GM04504 (cell line): ENCODE measurements at places on chromosomes 5 and 9.

- no peak for DNase-seq
Measured at GRCh38 chr5:83645936-83646335, 74.7 kb downstream of the HAPLN1 start.

DNA sequence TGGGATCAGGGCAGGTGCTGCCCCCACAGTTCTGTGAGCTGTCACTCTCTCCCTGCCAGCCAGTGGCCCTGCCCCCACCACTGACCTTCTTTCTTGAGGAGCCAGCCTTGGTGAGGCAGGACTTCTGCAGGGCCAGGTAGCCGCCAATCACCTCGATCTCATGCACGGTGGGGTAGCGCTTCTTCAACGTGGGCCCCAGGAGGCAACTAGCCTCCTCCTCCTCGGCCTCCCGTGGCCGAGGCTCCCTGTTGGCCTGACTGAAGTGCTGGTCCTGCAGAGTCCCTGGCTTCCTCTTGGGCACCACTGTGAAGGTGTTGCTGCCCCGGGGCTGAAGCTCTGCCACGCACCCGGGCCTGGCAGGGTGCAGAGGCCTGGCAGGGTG, 1.6 kb downstream of the TPRN start:
- no peak for DNase-seq

DNA sequence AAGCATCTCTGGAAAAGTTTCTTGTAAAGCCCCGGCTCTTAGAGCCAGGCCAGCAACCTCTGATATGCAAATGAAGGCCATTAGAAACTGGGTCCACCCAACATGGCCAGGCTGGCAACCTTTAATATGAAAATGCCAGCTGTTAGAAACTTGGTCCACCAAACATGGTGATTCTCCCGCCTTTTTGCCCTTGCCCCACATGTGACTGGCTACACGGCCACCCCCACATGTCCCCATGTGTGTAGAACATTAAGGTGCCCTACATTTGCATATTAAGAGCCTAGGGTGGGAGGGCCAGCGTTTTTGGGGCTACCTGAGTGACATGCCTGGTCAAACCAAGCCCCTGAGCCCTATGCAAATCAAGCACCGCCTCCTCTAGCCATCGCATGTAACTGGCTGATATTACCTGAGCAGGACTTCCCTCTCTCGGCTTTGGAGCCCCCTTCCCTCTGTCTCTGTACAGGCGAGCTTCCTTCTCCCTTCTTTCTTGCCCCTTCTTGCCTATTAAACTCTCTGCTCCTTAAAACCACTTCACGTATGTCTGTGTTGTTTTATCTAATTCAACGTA, 39.0 kb downstream of the S100Z start:
- no peak for DNase-seq

GRCh38 chr5:169765176-169765996, 128.3 kb downstream of the DOCK2 start:
- DNase-seq = no peak

GRCh38 chr5:6496207-6496584, 47.5 kb downstream of the UBE2QL1 start:
- DNase-seq = no peak

- no peak for DNase-seq
Measured at GRCh38 chr5:86757824-86758223, 140.1 kb downstream of the COX7C start.

- DNase-seq = no peak
Measured at GRCh38 chr5:180140079-180140554, 68.6 kb upstream of the RNF130 start.

DNA sequence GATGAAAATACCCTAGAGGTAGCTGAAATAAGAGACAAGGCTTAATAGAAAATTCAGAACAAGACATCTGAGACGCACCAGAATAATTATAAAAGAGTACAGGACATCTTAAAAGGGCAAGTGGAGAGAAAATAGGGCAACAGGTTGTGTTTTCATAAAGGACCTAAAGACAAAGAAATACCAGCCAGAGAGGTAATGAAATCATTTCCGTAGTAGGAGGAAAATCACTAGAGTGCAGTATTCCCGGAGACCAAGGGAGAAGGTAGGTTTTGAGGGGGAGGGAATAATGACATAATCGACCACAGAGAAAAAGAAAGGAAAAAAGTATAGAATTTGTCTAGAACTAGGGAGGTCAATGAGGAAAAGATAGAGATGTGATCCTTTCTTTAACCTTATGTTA, 26.2 kb upstream of the CTNNAL1 start:
- DNase-seq = no peak

- DNase-seq = no peak
Measured at GRCh38 chr9:36504156-36504555, 68.5 kb upstream of the MELK start.

GRCh38 chr9:124259158-124259808, 1.5 kb downstream of the NEK6 start:
- DNase-seq = peak; percentile 82

- no peak for DNase-seq
Measured at GRCh38 chr9:13873203-13873602, 440.7 kb downstream of the NFIB start.

DNA sequence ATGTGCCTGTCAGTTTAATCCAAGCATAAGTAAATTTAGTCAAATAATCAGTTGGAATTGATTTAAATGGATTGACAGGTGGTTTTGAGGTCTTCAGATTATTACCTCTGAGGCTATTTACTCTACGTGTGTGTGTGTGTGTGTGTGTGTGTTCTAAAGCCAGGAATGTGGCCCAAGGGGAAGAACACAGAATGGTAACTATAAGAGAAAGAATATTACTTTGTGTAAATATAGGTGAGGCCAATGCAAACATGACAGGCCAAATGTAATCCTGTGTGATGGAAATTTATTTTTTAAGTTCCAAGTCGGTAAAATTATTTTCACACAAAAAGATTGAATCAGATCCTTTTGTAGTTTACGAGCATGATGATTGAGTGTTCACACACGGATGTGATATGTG, 390.0 kb downstream of the PLK2 start:
- DNase-seq = no peak

GRCh38 chr9:120856700-120857099, 14.0 kb upstream of the PSMD5 start:
- DNase-seq = no peak

DNA sequence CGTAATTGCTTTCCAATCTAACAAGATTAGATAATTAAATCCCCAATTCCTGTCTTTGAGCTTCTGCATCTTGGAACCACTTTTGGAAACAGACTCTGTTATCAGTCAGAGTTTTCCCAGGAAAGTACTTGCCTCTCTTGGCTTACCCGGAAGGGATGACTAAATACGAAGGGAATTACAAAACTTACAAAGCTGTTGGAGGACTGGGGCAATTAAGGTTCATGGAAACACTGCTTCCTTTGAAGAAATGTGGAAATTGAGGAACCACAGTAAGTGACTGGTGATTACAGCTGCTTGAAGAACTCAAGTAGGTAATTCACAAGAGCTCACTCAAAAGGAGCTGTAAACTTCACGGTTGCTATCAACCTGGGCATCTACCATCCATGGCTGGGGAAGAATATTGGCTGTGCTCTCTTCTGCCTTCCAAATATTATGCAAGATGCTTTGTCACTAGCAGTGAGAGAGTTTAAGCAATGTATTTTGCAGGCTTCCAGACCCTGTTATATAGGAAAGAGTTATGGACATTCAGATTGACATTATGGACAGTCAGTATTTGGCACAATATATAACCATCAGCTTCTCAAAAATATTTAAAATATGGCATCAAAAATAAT, 104.6 kb upstream of the MAN2A1 start:
- DNase-seq = no peak

GRCh38 chr5:115795700-115796099, 20.8 kb downstream of the CDO1 start:
- no peak for DNase-seq

GRCh38 chr5:145991044-145991575, 54.7 kb downstream of the SH3RF2 start:
- DNase-seq = peak; percentile 10

- DNase-seq = no peak
Measured at GRCh38 chr9:99011161-99011709, 67.5 kb downstream of the COL15A1 start.

- no peak for DNase-seq
Measured at GRCh38 chr5:141135718-141136266, 786 bp downstream of the PCDHB5 start.
